ENCODE measurements at places on chromosomes 3 and 15.

GRCh38 chr15:76169018-76169417, 109.2 kb downstream of the TMEM266 start:
- DNase-seq = no peak

GRCh38 chr3:13517253-13517977, 31.5 kb upstream of the FBLN2 start:
- DNase-seq = no peak

DNA sequence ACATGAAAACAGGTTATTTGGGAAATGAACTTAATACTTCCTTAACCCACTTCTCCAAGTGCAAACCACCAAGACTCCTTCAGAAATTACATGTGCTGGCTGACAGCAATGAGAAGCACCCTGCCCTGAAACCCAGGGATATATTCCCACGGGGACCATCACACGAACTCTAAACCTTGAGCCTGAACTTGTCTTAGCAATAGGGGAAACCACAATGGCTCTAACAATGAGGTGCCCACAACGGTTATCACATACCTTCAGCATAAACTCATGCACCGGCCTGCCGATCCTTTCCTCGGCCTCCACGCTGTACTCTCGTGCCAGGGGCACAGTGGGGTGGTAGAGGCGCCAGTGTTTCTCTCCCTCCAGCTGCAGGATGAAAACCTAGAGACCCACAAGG, 13.4 kb downstream of the RIOX2 start:
- DNase-seq = no peak

DNA sequence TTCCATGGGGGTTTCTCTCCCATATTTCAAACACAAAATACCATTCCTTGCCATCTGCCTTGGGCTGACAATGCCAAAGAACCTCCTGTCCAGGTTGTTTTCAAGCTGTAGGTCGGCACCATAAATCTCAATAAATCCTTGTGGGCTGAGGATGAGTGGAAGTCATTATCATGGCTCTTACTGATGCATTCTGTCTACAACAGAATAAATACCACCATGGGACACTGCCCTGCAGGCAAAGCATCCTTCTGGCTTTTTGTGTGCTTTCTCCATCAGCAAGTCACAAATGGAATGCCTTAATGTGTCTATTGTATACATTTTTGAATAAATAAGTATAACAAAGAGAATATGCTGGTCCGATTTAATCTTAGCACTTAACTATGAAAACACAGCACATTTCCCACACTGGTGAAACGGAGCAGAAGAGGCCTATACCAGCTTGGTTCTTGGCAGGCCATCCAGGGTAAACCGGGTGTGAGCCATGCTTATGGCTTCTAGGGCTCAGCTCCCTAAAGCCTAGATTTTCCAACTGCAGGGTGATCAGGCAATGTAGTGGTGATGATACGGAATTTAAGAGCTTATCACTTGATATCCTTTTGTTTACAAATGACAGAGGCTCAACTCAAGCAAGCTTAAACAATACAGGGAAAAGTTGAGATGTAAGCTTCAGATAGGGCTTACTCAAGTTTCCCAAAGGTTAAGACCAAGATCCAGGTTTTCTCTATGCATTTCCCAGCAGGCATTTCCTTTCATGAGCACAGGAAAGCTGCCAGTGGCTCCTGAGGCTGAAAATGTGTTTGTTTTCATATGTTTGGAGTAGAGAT, 133.2 kb upstream of the LRTM1 start:
- no peak for DNase-seq

All from stimulated activated CD4-positive, alpha-beta T cell treated with anti-CD3 and anti-CD28 coated beads, Interleukin-1b, Interleukin-23, amount 100 ng/mL, for 4 hours (primary cell).